Myocyte (in vitro differentiated cells): ENCODE measurements at places on chromosomes 7 and 10. TPM values are rescaled to one million over a fixed set of nuclear protein-coding genes. Genes with fewer than 3 reads are reported as not detected.
A peak's percentile ranks its signal among the peaks of the same experiment; 100 is the strongest.

Gene SP8
- not detected in 2 replicates for total RNA-seq

Gene CDH23
- 0.16 and 0.40 TPM in 2 replicates for total RNA-seq

Gene SOSTDC1
- not detected in 2 replicates for total RNA-seq

Gene TAS2R3
- 0.78 TPM in 1 of 2 replicates, not detected in the other for total RNA-seq

GRCh38 chr10:50362547-50363125 is 111.3 kb upstream of the ASAH2 start:
- no peak for DNase-seq

GRCh38 chr10:13560597-13560996 is 26.2 kb upstream of the PRPF18 start:
- DNase-seq, result peak; percentile 19

GRCh38 chr7:75989500-75990388 is 4.7 kb downstream of the TMEM120A start:
- DNase-seq, result peak; percentile 74

- DNase-seq, result peak; percentile 82
These were observed 72.5 kb downstream of the CDK6 start for GRCh38 chr7:92763636-92764423.

- DNase-seq, result no peak
These were observed 182.4 kb downstream of the SEM1 start for GRCh38 chr7:96527133-96527827.

GRCh38 chr7:70569335-70569819 is 562.6 kb upstream of the GALNT17 start:
- peak; percentile 65 for DNase-seq

DNA sequence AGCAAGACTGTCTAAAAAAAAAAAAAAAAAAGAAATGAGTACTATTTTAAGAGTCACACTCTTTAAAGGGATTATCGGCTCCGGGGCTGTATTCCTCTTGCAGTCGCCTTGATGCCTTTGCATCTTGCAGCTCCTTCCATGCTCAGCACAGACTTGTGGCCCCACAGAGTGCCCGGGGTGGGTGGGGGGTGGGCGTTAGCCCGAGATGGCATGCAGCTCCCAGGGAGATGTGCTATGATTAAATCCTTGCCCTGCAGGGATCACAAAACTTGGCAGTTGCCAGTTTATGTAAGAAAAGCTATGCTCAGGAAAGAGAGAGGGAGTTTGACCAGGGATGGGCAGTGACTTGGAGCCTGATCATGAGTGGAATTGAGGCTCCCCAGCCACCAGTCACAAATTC is 81.9 kb downstream of the CCDC3 start:
- DNase-seq, result no peak
